GM20000 (cell line): ENCODE measurements at places on chromosomes 7 and 10.
A peak's percentile ranks its signal among the peaks of the same experiment; 100 is the strongest.

- no peak for DNase-seq
Observed at GRCh38 chr7:41199136-41199535, 503.8 kb downstream of the INHBA start.

GRCh38 chr10:63069318-63069717 lies 63.8 kb upstream of the NRBF2 start:
- DNase-seq, result no peak

DNA sequence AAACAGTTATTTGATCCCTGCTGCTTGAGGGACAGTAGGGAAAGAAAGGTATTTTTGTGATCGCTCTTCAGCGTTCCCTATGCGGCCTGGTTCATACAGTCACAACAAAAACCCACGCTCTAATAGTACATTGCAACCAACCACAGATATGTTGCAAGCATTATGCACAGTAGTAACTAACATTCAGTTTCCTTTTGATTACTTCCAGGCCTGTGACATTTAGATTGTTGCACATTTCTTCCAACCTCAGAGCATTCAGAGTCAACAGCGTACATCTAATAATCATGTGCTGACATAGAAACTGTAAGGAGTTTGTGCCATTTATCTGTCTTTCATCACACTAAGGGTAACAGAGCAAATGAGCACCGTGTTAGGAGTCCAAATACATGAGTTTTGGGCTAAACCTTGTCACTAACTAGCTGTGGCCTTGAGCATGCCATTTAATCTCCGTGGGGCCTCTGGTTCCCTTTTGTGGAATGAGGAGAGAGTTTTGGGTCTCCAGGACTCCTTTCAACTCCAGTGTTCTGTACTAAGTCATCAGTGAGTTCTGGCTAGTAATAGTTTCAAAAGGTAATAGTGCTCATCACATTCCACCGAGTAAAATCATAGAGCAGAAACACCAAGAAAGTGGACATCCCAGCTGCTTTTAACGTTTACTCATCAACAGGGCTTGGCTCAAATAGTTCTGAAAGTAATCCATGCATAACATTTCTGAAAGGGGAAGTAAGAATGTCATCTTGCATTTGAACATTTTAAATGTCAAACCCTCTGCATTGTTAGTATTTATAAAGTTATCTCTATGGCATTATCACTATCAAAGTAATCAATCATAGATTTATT lies 99.0 kb upstream of the FZD1 start:
- peak; percentile 44 for DNase-seq

- DNase-seq, result no peak
Observed at GRCh38 chr7:20470726-20471125, 140.0 kb downstream of the ITGB8 start.

DNA sequence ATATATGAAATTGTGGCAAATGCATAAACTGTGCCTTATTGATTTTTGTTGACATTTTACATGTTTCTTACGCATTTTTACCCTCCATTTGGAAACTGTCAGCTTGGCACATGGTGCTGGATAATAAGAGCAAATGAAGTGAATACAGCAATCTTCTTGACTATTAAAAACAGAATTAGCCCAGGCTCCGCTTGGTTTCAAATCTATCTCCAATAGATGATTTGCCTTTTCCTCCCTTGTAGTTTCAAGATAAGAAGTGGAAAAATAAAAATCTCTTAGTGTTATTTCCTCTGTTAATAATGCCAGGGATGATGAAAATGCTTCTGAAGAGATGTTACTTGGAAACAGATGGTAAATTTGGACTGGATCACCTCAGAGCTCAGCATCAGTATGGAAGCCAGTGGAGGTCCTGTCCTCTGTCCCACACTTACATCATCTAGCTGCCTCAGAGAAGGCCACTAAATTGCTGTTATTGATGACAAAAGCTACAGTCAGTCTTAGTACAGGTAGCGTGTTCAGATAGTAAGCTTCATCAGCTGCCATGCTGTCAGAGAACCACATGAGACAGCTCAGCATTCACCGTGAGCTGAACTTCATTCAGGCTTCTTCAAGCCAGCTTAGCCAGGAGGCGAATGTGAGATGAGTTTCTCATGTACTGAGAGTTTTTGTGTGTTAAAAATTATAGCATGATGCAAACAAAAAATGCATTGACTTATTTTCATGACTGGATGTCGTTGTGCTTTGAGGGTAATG lies 246.8 kb downstream of the CELF2 start:
- DNase-seq, result no peak

GRCh38 chr10:72223743-72224101 lies 7.6 kb upstream of the ASCC1 start:
- no peak for DNase-seq

DNA sequence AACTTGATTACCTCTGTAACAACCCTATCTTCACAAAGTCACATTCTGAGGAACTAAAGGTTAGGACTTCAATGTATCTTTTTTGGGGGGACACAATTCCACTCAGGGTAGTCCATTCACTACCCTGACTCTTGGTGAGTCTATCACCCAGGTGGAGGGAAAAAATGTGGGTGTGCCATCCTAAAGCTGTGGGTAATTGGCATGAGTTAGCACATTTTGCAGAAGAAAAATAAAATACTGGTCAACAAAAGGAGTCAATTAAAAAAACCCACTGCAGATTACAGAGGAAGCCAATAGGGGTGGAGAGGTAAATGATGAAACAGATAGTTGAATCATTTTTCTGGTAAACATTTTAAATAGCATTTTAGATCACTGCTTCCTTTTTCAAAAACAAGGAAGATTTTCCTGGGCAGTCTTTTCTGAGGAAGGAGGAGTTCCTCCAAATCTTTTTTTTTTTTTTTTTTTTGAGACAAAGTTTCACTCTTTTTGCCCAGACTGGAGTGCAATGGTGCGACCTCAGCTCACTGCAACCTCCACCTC lies 5.1 kb upstream of the BLVRA start:
- no peak for DNase-seq

DNA sequence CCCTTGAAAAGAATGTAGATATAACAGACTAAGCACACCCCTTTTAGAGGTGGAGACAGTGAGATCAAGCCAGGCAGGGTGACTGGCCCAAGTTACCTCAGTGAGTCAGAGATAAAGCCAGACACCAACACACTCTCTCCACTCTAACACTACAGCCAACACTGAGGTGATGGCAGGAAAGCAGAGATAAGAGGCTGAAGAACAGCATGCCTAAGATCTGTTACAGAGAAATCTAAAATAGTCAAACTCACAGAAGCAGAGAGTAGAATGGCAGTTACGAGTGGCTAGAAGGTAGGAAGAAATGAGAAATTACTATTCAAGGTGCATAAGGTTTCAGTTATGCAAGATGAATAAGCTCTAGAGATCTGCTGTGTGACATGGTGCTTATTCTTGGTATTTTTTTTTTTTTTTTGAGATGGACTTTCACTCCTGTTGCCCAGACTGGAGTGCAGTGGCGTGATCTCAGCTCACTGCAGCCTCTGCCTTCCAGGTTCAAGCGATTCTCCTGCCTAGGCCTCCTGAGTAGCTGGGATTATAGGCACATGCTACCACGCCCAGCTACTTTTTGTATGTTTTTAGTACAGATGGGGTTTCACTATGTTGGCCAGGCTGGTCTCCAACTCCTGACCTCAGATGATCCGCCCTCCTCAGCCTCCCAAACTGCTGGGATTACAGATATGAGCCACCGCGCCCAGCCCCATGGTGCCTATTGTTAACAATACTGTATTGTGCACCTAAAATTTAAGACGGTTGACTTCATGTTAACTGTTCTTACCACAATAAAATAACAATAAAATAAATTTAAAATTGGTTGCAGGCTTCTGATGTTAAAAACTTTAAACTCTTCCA lies 28.7 kb downstream of the ICA1 start:
- DNase-seq, result no peak

DNA sequence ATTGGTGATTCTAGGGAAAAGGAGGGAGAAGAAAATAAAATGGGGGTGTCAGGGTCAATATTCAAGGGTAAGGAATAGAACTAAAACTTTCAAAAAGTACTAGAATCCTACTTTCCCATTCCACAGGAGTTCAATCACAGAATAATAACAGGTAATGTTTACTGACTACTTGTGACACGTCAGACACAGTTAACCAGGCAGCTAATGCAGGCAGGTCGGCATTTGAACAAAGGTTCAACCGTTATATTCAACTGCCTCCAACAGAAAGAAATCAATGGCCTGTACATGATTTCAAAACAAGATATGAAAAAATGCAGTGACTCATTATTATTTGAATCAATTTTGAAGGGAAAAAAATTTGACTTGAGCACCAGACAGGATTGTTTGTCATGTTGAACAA lies 3.1 kb downstream of the ASB15 start:
- DNase-seq, result no peak

DNA sequence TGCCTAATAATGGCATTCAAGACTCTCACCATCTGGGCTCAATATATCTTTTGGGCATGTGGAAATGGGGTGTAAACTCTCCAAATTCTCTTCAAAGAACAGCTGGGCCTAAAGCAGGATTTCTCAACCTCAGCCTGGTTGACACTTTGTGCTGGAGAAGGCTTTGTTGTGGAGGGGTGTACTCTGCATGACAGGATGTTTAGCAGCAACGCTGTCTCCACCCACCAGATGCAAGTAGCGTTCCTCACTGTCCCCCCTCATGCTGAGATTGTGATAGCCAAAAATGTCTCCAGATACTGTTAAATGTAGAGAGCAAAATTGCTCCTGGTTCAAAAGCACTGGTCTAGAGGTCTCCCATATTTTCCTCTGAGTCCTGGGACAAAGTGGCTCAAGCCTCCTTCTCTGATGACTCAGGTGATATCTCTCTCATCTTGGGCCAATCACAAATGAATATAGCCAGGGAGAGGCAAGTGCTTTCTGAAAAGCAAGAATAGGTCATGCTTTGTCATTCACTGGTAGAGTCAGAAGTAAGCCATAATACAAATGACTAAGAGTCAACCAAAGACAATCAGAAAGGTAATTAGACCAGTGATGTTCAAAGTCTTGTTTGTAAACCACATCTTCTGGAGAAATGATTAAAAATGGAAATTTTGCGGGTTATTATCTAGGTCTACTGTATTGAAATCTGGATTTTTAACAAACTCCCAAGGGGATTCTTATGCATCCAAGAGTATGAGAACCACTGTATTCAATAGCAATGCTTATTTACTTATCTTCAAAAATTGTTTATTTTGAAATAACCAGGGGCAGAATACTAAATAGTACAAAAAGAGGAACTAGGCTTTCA lies 330.8 kb downstream of the PTEN start:
- no peak for DNase-seq

DNA sequence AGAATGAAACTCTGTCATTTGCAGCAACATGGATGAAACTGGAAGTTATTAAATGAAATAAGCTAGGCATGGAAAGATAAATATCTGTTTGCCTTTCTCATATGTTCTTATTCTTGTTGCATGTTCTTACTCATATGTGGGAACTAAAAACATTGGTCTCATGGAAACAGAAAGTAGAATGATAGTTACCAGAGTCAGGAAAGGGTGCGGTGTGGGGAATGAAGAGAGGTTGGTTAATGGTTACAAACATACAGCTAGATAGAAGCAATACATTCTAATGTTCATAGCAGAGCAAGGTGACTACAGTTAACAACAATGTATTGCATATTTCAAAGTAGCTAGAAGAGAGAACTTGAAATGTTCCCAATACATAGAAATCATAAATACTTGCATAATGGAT lies 105.1 kb downstream of the FAM107B start:
- no peak for DNase-seq

- no peak for DNase-seq
Observed at GRCh38 chr10:14282276-14282675, 48.4 kb downstream of the FRMD4A start.

GRCh38 chr7:18345641-18346234 lies 149.8 kb upstream of the HDAC9 start:
- peak; percentile 8 for DNase-seq

- no peak for DNase-seq
Observed at GRCh38 chr7:151378011-151378410, 31.8 kb downstream of the WDR86 start.

GRCh38 chr10:100735337-100736143 lies 9.8 kb upstream of the PAX2 start:
- peak; percentile 39 for DNase-seq

- DNase-seq, result peak; percentile 34
Observed at GRCh38 chr7:73308074-73308664, 457 bp downstream of the NSUN5 start.

DNA sequence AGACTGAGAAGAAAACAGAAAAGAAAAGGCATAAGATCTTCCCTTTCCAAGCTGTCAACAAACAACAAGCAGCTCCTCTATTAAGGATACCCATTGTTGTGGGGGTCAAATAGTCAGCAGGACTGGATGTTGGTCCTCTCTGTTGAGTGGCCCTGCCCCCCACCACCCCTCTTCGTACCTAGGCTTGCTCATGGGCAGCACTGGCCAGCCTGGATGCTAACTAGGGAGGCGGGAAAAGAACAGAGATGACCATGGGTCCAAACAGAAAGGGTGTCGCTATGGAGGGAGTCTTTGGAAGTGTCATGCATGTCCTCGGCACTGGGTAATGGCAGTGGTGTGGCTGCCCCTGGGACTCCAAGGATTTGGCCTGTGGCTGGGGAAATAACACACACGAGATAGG lies 45.6 kb downstream of the SPDYE5 start:
- no peak for DNase-seq

GRCh38 chr7:52668435-52668834 lies 367.0 kb upstream of the POM121L12 start:
- no peak for DNase-seq

GRCh38 chr7:91800389-91800788 lies 80.1 kb downstream of the MTERF1 start:
- DNase-seq, result no peak

GRCh38 chr7:38123494-38123893 lies 54.6 kb upstream of the STARD3NL start:
- no peak for DNase-seq

DNA sequence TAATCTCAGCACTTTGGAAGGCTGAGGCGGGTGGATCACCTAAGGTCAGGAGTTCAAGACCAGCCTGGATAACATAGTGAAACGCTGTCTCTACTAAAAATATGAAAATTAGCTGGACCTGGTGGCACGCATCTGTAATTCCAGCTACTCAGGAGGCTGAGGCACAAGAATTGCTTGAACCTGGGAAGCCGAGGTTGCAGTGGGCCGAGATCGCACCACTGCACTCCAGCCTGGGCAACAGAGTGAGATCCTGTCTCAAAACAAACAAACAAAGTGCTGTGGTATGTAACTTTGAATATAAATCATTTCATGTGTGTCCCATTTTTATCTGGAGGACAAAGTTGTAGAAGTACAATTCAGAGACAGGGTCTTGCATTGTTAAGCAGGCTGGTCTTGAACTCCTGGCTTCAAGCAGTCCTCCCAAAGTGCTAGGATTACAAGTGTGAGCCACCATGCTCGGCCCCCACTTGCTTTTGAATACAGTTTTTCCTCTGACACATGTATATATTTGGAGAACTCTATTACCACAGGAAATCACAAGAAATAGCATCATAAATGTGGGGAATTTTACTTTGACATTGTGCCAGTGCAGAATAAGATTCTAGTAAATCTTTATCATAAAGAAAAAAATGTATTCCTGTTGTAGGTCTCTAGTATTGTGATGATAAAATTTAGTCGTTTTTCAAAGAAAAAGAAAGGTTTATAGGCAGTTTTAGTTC lies 32.6 kb downstream of the PTPN12 start:
- DNase-seq, result no peak
